ENCODE measurements at places on chromosomes 7 and 10.

DNA sequence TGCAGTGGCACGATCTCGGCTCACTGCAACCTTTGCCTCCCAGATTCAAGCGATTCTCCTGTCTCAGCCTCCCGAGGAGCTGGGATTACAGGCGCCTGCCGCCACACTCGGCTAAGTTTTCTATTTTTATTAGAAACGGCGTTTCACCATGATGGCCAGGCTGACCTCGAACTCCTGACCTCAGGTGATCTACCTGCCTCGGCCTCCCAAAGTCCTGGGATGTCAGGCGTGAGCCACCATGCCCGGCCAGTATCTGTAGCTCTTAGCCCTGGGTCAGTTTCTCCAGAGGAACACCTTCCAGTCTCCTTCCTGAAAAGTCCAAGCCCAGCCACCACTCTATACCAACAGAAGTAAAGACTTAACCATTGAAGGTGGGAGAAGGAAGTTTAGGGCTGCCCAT lies 15.2 kb upstream of the ZKSCAN1 start:
- DNase-seq, result no peak

- DNase-seq, result no peak
Observed at GRCh38 chr7:124536156-124536762, 229.3 kb downstream of the GPR37 start.

GRCh38 chr7:116561697-116562483 lies 37.1 kb downstream of the CAV1 start:
- no peak for DNase-seq

GRCh38 chr7:20466543-20467021 lies 135.9 kb downstream of the ITGB8 start:
- no peak for DNase-seq

- no peak for DNase-seq
Observed at GRCh38 chr10:93368210-93368609, 113.9 kb downstream of the MYOF start.

GRCh38 chr10:95559471-95559870 lies 1.7 kb downstream of the SORBS1 start:
- DNase-seq, result no peak

DNA sequence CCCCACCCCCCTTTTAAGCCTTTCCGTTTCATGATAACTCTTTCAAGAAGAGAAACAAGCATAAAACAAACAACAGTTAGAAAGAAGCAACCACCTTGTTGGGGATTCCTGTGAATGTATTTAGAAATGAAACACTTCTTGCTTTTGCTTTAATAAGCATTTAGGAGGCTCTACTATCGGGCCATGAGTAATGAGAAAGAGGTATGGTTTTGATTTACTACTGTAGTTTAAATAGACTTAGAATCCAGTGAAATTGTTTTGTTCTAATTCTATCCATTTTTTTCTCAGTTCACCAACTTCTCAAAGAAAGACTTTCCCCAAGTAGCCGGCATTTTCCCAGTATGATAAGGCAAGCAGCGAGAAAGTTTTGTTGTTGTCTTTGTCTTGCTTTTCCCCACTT lies 168.7 kb upstream of the HABP2 start:
- DNase-seq, result no peak

- DNase-seq, result no peak
Observed at GRCh38 chr7:16187131-16187530, 234.2 kb downstream of the CRPPA start.

- no peak for DNase-seq
Observed at GRCh38 chr7:140390466-140391190, 7.7 kb downstream of the SLC37A3 start.

- DNase-seq, result no peak
Observed at GRCh38 chr10:132915411-132915810, 27.0 kb downstream of the CFAP46 start.

DNA sequence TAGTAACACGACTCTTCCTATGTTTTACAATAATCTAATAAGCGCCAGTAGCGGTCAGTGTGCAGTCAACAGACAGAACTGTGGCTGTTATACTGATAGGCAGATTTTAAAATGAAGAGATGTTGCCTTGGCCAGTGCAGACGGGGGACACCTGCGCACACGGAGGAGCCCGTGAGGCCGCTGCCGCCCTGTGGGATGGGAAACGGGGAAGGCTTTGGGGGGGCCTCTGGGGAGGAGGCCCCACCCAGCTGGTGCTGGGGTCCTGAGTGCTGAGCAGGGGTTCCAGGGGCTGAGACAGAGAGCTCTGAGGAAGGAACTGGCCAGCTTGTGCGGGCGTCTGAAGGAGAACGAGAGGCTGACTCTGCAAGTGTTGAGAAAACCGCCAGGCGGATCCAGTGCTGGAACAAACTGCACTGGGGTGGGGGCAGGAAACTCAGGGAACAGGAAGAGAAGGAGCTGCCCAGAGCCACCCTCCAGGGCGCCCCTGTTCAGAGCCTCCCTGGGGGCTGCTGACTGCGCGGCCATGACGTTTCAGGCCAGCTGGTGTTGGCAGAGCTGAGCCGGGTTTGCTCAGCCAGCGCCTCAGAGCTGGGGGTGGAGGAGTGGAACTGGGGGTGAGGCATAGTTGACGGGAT lies 426.4 kb downstream of the TCERG1L start:
- no peak for DNase-seq

- DNase-seq, result no peak
Observed at GRCh38 chr7:133854739-133855138, 272.4 kb upstream of the LRGUK start.

GRCh38 chr10:86732771-86733170 lies 23.6 kb upstream of the BMPR1A start:
- DNase-seq, result no peak

GRCh38 chr10:100978901-100979195 lies 8.4 kb downstream of the MRPL43 start:
- DNase-seq, result no peak

DNA sequence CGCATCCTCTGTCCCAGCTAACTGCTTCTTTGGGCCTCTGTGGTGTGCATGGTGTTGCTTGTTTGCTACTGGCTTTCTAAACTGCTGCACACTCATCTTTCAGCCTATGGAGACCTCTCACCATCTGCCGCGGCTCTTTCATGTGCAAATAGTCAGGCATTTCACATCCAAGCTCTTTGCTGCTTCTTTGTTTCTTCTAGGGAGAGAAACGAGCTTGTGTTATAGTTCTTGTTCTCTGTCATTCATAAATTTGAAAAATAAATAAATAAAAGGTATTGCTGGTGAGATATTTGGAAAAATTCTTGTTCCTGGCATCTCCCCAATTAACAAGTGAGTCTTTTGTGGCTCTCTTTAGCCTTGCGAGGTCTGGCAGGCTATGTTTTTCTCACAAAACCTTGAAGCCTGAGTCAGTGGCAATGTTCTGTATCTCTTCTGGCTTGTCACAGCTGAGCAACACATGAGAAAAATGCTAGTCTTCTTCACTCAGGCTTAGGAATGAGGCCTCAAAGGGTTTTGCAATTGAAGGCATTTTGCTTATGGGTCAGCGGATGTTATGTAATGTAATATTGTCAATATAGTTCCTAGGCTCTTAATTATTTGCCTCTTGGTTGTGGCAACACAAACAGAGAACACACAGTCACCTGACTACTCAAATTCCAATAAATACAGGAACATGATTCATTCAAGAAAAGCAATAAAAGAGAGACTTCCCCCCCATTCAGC lies 274.0 kb downstream of the FRMD4A start:
- DNase-seq, result no peak

DNA sequence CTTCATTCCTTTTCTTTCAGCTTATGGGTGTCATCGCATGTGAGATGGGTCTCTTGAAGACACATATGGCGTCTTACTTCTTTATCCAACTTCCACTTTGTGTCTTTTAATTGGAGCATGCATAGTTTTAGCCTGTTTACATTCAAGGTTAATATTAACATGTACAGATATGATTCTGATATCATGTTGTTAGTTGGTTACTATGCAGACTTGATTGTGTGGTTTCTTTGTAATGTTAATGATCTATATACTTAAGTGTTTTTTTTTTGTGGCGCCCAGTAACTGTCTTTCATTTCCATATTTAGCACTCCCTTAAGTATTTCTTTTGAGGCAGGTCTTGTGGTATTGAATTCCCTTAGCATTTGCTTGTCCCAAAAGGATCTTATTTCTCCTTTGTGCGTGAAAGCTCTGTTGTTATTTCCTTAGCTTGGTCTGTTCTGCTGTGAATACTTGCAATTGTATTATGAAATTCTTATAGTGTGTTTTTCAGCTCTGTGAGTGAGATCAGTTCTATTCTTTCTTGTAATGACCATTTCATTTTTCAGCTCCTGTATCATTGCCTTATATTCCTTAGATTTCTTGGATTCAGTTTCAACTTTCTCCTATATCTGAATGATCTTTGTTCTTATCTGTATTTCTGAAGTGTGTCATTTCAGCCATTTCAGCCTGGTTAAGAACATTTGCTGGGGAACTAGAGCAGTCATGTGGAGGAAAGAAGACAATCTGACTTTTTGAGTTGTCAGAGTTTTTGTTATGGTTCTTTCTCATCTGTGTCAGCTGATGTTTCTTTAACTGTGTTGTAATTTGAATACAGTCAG lies 88.4 kb downstream of the ABCA13 start:
- no peak for DNase-seq

DNA sequence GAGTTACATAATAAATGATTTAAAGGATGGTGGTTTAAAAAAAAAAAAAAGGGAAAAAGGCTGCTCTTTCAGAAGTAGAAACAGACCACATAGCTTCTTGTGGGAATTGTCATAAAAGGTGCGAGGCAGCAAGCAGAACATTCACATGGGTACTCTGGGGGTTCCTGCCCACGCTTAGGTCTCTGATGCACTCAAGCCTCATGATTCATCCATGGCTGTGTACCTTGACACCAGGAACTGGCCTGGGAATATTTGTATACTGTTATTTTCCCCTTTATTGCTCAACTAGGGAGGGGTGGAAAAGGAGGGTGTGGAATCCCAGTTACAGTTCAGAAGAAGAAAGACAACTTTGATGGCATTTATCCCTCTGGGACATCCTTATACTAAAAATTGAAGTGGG lies 4.0 kb downstream of the PON2 start:
- no peak for DNase-seq

DNA sequence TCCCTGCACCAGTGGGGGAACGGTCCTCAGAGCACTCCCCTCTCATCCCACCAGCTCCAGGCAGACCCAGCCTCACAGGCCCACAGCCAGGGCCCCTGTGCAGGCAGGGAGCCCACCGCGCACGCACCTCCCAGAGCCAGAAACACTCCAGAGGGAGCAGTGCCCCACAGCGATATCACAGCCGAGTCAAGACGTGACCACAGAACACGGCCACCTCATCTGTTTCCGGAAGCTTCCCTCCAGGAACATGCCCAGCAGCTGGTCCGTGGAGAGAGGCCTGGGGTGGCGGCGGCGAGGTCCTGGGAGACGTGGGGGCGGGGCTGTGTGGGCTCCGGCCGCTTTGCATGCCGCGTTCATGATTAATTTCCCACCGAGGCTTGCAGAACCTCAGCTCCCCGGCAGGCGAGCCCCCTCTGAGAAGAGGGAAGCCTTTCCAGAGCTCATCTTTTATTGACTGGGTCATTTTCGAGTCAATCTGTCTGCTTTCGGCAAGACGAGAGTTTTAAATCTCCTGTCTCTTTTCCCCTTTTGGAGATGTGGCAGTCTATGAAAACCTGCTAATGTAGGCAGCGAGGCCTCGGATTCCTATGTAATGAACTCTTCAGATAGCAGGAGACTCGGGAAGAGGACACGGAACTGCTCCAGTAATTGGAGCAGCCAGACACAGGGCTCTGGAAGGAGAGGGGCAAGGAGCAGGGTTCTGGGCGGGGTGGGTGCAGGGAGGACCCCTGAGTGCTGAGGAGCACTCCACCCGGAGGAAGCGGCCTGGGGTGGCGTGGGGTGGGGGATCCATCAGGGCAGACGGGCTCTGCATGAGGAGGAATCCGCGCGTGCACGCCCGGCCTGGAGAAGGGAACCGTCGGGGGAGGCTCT lies 242.8 kb downstream of the ELFN1 start:
- no peak for DNase-seq

DNA sequence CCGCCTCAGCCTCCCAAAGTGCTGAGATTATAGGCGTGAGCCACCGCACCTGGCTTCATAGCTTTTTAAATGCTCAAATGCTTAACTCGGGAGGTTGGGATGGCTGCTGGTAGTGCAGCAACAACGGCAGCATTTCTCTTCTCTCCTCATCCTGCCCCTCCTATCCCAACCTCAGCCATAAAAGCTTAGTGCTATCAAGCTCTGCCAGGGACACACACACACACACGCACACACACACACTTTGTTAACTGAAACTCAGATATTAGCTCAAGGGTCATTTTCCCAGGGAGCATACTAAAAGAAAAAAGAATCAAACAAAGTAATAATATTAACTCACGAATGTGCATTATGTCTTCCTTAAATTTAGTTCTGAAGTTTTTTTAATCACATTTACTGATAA lies 63.0 kb upstream of the HPS1 start:
- DNase-seq, result no peak

DNA sequence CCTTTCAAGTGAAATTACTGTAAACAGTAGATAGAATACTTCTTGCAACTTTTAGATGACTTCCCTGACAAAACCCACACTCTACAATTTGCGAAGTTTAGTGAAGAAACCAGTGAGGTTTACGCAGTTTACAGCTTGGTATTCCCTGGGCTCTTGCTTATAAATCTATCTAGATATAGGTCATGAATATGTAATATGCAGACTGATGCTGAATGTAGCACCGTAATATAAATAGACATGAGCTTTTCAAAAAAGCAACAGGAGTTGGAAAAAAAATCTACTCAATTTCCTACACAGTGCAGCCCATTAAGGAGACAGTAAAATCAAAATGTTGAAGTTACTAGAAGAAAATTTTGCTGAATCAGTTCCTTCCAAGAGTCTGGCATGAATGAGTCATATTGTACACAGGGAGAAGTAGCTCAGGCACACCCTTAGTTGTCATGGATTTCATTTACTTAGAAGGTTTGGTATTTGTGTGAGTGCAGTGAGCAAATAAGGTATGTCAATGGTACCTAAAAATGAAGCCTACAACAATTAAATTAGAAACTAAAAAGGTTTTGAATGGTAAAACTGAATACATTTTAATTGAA lies 67.7 kb upstream of the NEUROD6 start:
- DNase-seq, result no peak

DNA sequence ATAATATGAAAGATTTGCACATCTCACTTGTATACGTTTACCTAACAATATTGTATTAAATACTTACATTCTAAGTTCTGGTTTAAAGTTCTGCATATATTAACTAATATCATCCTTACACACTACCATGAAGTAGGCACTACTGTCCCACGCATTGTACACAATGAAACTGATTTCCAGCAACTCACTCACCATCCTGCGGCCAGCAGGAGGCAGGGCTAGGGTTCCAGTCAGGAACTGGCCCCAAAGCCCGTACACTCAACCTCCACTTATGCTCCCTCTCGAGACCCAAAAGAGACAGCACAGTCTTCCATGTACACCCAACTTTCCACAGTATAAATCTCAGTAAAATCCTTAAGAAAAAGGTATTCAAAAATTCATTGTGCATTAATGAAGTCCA lies 41.4 kb downstream of the GRID1 start:
- DNase-seq, result no peak

- no peak for DNase-seq
Observed at GRCh38 chr7:158991824-158992621, 135.7 kb downstream of the DYNC2I1 start.

GRCh38 chr10:25698638-25699037 lies 235.4 kb upstream of the MYO3A start:
- no peak for DNase-seq

GRCh38 chr7:156918635-156919034 lies 25.7 kb upstream of the LMBR1 start:
- DNase-seq, result no peak

Data from T-helper 2 cell (primary cell).